ENCODE measurements at places on chromosomes 3 and 15.

- no peak for DNase-seq
Measured at GRCh38 chr3:132265028-132265427, 52.2 kb upstream of the ACP3 start.

DNA sequence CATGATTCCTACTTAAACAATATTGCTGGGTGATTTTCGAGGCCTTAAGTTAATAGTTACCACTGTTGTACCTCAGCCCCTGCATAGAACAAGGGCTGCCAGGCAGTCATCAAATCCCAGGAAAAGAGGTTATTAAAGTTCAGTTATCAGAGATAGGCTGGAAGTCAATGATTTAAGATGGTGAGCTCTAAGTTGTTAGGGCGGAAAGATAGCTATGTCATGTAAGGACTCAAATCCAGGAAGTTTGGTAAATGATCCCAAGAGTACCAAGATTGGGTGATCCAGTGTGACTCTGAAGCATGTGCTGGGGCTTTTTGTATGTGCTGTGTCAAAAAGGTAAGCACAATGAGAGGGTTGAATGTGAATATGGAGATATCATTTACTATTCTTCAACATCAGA lies 287.9 kb downstream of the NLGN1 start:
- DNase-seq = no peak

- no peak for DNase-seq
Measured at GRCh38 chr15:80997692-80998091, 3.0 kb upstream of the TLNRD1 start.

DNA sequence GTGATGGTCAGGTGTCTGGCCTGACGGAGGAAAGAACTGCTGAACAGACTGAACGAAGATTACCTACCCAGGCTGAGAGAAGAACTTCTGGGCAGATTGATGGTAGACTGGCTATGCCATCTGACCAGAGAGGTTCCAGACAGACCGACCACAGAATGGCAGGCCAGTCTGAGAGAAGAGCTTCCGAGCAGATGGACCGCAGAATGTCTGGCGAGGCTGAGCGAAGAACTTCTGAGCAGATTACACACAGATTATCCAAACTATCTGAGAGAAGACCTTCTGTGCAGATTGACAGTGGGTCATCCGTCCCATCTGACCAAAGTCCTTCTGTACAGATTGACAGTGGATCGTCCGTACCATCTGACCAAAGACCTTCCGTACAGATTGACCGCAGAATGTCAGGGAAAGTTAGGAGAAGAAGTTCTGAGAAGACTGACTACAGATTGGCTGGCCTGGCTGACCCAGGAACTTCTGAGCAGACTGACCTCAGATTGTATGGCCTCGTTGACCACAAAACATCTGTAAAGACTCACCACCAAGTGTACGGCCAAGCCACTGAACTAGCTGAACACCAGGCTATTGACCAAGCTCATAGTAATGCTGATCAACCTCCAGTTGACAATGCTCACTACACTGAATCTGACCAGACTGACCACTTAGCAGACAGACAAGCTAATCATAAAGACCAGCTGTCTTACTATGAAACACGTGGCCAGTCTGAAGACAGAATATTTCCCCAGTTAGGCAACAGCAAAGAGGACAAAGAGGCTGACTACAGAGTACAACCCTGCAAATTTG lies 812 bp downstream of the TEX55 start:
- no peak for DNase-seq

DNA sequence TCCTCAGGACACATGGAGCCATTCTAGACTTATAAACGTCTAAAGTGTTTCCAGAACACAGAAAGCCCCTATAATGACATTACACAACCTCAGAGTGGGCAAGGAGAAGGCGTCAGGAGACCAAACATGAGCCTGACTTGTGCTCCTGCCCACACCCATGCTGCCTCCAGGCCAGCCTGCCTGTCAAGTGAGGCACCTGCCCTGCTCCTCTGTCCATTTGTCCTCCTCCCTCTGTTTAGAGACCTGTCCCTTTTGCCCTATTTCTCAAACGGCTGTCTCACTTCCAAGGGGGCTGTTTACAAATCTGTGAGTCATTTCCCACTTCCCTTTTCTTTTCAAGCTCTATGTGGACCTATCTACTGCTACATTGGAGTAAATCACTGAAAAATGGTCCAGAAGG lies 21.0 kb downstream of the ZDHHC3 start:
- no peak for DNase-seq

DNA sequence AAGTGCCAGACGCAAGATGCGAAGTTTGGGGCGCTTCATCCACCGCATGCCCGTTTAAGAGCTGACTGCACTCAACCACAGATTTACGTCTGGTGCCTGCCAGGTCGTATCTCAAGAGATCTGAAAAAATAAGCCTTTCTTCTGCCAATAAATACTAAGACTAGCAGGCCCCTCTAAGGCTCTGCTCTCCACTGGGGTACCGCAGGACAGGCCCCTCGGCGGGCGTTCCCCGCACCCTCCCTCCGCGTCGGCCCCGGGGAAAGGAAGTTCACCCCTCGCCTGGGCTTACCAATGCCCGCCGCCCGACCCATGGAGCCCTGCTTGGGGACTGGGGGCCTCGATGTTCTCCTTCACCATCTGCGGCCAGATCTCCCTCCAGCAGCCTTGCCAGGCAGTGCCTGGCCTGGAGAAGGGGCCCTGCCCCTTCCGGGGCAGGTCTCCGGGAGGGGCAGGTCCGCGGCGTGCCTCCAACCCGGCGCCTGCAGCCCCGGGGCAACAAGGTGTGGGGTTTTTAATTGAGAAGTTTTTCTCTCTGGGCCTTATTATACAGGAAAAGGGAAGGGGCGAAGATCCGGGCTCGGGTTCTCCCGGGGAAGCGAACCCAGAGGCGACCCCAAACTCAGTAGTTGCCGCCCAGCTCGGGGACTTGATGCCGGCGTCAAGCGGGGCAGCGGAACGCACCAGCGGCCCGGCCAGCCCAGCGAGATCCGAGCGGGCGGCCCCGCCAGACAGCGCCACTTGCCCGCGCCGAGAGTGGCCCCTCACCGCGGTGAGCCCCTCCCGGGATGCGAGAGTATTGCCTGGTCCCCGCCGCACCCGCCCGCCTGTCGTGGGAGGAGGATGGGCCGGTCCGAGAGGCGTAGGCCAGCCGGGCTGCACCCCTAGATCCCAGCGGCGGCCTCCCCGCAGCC lies 735 bp downstream of the GOLGA8B start:
- DNase-seq = no peak

DNA sequence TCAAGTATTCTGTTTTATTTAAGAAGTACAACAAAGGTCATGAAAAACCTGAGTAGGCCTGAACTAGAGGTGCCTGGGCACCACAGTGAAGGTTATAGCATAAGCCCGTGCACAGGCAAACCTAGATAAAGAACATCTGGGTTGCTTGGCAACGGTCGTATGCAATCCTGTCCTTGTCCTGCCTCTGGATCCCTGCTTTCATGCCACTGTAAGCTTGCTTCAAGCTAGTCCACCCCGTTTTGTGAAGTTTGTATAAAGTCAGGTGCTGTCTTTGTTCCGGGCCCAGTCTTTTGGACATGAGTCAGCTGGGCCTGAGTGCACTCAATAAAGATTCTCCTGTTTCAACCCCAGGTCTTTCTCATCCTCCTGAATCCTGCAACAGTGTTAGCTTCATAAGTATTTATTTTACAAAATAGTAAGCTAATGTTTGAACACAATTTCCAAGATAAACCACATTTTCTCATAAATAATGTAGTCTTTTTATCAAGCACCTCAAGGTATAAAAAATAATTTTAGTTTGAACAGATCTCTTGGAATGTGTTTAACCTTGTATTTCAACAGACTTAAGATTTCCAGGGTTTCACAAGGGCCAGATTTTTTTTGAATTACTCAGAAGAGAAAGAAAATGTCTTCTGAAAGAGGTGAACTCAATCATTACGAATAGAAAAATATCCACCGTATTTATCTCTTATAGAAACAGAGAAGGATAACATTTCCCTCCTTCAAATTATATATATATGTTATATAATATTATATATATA lies 14.3 kb upstream of the SLC9C1 start:
- no peak for DNase-seq

DNA sequence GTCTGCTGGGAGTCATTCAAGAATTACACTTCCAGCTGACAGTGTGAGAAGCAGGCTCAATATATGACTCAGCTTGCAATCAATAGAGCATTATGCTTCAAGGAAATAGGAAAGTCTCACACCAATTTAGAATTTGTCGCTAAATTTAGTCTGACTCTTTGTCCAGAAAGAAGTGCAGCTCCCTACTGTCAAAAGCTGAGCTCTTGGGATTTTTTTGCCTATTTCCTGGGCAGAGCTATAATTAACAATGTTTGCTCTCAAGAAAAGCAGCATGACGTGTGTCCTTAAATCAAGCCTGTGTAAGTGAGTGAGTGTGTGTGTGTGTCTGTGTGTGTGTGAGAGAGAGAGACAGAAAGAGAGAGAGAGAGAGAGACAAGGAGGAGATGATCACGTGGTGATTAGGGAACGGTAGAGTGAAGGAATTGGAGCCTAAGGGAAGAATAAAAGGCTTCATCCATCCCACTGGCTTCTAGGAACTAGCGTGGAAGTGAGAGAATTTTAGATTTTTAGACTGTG lies 16.4 kb upstream of the SLC35G2 start:
- DNase-seq = no peak

GRCh38 chr3:45704301-45704943 lies 15.2 kb downstream of the SACM1L start:
- DNase-seq = no peak

GRCh38 chr15:83626171-83626802 lies 27.6 kb upstream of the ADAMTSL3 start:
- DNase-seq = no peak

DNA sequence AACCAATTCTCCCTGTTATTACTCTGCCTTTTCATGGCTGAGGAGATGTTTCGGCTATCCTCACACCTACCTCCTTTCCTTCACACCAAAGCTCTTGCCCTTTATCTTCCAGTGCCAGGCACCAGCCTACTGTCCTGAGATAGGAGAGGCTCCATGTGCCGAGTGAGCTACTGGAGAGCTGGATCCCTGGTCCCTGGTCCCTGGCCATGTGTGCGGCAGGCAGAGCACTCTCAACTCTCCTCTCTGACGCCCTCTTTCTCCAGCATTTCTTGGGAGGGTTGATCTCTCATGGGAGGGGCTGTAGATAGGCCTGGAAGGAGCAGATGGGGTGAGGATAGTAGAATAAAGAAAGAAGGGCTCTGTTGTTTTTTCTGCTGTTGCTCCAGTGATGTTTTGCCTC lies 277.1 kb upstream of the UMPS start:
- no peak for DNase-seq

- no peak for DNase-seq
Measured at GRCh38 chr3:24457719-24458118, 36.9 kb downstream of the THRB start.

DNA sequence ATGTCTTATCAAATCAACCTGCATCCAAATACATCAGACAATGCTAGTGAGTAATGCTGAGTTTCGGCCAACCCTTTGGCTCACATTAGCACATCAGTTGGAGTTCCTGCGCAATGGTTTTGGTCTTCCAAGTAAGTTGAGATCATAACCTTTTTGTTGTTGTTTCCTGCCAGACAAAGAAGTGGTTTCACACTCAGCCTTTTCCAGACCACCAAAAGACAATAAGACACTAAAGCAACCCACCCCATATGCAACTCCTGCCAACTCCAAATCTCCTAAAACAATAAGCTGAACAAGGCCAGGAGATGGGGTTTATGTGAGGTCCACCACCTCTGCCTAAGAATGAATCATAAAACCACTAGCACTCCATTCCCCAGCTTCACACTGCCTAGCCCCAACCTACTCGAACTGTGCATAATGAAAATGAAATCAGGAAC lies 177.0 kb downstream of the ERC2 start:
- no peak for DNase-seq

DNA sequence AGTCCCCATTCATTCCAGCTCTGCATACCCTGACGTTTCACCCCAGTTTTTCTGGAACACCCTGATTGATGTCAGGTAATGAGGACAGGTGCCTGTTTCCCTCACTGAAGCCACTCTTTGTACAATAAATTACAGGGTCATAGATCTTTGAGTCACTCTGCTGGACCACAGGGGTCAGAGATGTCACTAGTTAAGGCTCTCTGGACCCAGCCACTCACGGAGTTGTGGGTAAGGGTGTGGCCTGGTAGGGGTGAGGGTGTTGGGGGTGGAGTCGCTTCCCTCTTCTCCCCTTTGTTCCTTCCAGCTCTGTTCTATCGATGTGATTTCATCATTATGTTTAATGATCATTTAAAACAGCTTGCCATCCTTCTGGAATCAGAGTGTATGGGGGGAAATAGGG lies 512 bp downstream of the IQCF5 start:
- no peak for DNase-seq

- no peak for DNase-seq
Measured at GRCh38 chr15:63544258-63545026, 40.0 kb downstream of the USP3 start.

DNA sequence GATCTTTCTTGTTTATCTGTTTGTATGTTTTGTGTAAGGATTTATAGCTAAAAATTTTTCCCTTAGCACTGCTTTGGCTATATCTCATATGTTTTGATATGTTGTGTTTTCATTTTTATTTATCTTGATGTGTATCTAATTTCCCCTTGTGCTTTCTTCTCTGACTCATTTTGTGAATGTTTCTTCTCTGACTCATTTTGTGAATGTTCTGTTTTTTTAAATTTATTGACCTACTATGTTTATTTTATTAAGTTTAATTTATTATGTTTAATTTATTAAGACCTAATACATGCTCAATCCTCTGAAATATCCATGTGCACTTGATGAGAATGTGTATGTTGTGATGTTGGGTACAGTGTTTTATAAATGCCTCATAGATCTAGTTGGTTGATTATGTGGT lies 793.5 kb upstream of the CADM2 start:
- DNase-seq = no peak

DNA sequence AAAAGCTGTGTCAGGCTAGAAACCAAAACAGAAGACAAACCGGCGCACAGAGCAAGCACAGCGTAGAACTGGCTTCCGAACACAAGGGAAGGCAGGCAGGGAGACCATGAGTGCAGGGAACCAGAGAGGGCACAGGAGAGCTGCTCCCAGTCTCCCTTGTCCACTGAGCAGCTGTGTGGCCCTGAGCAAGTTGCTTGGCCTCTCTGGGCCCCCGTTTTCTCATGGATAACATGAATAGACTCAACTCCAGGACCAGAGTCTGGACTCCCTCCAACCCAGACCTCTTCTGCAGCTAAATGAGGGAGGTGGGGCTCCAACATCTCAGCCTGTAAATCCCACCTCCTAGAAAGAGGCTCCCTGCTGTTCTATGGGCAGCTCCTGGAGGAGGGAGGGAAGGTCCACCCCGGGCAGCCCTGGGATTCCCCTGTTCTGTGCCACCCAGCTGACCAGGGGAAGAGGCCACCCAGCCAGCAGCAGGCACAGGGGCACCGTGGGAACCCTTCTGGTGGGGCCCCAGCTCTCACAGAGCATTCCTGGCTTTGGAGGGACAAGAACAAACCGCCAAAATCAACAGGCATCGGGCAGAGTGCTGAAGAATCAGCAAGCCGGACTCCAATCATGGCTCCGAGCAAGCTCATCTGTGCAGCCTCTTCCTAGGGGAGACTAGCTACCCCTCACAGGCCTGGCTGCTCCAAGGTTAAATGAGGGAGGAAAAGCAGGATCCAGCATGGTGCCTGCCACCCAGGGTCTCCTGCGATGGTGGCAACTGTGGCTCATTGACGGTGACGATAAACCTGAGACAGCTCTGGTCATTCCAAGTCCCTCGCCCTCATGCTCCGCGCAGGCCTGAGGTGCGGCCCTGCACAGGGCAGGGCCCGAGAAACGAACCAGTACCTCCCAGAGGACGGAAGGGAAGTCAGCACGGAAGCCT lies 15.1 kb downstream of the XXYLT1 start:
- no peak for DNase-seq

GRCh38 chr3:114035896-114036295 lies 20.4 kb downstream of the CCDC191 start:
- no peak for DNase-seq
